ENCODE measurements at places on chromosomes 1 and 21. TPM values are rescaled to one million over a fixed set of nuclear protein-coding genes. Genes with fewer than 3 reads are reported as not detected.

L1TD1 gene
- total RNA-seq, result under 0.01 TPM

DNA sequence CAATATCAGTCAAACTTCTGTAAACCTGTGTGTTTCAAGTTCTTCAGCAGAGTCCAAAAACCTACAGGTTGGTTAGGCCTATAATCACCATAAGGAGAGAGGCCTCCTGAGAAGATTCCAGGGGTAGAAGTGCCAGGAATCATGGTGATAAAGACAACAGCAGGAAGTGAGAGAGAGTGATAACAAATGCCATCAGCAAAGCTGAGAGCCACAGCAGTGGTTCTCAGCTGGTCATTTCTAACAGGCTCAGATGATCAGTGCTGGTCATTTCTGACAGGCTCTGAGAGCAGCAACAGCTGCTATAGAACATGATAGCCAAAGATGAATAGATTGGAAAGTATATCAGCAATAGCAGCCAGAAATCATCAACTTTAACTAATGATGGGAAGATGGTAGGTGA lies 101.3 kb downstream of the TYW3 start:
- DNase-seq, result no peak

DNA sequence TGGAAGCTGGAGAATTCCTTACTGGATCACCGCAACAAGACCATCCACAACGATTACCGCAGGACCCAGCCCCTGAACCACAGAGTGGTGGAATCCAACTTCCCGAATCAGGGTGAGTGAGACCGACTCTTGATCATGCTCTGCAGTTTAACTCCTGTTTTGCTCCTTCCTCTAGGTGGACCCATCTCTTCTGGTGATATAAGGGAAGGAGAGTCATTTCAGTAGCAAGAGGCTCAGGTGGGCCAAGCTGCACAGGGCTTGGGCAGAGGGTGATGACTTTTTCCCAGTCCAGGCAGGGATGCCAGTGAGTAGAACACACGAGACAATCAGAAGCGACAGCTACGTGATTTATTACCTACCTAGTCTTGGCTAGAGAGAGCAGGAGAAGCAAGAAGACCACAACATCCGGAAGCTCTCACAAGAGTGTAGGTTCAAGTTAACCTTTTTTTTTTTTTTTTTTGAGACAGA lies 25.2 kb downstream of the CA6 start:
- no peak for DNase-seq

DNA sequence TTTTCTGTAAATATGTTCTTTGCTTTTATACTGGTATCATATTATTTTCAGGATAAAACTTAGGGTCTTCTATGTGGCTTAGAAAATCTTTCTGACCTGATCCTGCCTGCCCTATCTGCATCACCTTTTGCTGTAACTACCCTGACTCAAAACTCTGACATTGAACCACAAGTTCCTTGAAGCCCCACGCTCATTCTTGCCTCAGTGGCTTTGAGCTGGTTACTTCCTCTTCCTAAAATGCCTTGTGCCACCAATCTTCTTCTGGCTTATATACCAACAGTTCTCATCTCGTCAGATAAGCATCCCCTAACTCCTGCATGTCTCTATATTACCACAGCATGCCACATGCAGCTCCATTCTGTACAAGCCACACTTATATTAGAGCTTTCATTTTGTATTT lies 84.5 kb upstream of the LRRC7 start:
- no peak for DNase-seq

IL20 gene
- not detected for total RNA-seq

STUM gene
- total RNA-seq, result 0.98 TPM

DNA sequence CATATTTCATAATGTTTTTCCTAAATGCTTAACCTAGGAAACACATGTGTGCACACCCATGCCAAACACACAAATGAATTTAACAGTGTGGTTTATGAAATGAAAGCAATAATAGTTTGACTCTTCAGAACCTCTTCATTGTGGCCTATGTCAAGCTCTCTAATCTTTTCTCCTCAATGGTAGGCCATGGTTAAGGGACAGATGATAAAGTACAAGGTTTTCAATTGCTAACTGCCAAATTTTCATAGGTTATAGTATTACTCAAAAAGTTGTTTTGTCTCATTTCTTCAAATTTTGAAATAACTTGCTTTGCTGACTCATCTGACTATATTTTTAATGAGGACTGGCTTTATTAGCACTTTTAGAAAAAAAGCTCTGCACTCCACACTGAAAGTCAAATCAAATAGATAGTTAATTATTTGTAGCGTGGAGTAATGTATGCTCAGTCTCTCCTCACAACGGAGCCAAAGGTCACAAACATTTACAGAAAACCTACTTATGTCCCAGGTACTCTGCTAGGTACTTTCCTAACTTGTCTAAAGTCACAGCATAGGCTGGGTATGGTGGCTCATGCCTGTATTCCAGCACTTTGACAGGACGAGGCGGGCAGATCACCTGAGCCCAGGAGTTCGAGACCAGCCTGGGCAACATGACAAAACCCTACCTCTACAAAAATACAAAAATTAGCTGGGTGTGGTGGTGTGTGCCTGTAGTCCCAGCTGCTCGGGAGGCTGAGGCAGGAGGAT lies 3.0 kb upstream of the ADCY10 start:
- DNase-seq, result no peak

AMIGO1 gene
- 0.54 TPM for total RNA-seq

YBX1 gene
- total RNA-seq, result 449 TPM

GRCh38 chr1:154479764-154480421 lies 22.1 kb upstream of the TDRD10 start:
- peak; percentile 94 for DNase-seq

DNA sequence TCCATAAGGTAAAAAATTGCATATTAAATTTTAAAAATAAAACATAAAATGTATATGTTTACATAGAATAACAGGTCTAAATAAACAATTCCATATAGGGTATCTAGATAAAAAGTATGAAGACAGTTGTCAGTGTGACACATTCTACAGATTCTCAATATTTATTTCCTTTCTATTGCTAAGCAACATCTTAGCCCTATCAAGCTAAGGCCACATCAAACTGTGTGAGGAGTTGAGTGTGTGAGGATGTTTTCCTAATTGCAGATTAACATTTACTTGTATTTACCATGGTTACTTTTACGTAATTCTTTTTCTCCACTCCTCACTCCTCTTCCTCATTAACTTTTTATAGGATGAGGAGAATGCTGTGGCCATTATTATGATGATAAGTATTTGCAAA lies 41.9 kb upstream of the MCOLN3 start:
- no peak for DNase-seq

SLAMF9 gene
- not detected for total RNA-seq

DNA sequence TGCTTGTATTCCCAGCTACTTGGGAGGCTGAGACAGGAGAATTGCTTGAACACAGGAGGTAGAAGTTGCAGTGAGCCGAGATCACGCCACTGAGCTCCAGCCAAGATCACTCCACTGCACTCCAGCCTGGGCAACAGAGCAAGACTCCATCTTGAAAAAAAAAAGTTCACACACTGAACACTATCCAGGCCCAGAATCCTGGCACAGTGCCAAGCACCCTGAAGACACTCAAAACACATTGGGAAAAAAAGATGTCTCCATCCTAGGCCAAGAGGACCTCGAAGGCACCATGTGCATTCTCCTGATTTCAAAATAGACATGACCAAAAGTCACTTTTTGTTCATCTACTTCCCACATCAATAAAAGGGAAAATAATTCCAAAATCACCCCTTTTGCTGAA lies 38.7 kb downstream of the SLC9A1 start:
- DNase-seq, result peak; percentile 56

TTC22 gene
- total RNA-seq, result not detected

- no peak for DNase-seq
These were observed 18.5 kb downstream of the CCN1 start for GRCh38 chr1:85599076-85599491.

DNA sequence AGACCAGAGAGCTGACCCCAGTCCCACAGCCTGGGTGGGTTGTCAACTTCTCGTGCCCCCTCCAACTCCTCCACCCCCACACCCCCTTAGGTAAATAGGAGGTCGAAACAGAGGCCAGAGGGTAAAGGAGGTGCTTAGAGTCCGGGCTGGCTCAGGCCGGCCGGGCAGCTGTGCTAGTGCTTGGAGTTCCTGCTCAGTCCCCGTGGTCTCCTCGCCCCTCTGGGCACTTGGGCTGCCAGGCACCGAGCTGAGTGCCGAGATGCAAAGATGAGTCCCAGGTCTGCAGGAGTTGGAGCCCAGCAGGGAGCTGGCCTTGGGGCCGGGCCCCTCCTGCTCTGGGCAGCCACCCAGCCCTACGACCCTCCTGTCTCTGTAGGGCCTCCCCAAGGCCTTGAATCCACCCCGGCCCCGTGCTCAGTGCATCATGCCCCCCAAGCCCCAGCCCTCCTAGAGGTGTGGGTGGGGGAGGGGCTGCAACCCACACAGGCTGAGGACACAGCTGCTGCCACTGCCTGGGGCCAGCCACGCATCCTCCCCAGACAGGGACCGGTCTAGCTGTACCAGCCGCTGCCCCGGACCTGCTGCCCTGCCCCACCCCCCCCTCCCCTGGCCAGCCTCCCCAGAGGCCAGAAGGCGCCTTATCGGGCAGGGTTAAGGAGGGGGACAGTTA lies 1.9 kb downstream of the SMIM1 start:
- DNase-seq, result no peak

GRCh38 chr21:46205766-46206162 lies 21.5 kb upstream of the SPATC1L start:
- no peak for DNase-seq

GRCh38 chr21:33640697-33641351 lies 717 bp downstream of the CRYZL1 start:
- peak; percentile 40 for DNase-seq

DNA sequence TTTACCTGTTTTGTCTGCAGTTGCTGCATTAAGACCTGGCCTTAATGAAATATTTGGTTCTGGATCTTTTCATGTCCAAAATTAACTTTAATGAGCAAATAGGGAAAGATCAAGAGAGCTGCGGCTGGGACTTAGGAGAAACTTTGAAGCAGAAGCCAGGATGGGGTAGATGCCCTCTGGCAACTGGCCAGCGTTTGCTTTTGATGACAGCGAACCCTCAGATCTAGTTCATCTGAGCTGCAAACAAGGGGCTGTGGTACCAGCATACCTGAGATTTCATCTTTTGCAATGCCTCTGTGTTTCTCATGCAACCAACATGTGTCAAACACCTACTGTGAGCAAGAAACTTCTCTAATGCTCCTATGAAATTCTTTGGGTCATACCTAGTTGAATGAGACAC lies 13.0 kb upstream of the TEDDM1 start:
- no peak for DNase-seq

GRCh38 chr1:151534662-151535278 lies 5.3 kb upstream of the TUFT1 start:
- peak; percentile 77 for DNase-seq

KCNA3 gene
- total RNA-seq, result under 0.01 TPM

HAPLN2 gene
- not detected for total RNA-seq

F5 gene
- 0.16 TPM for total RNA-seq

DNA sequence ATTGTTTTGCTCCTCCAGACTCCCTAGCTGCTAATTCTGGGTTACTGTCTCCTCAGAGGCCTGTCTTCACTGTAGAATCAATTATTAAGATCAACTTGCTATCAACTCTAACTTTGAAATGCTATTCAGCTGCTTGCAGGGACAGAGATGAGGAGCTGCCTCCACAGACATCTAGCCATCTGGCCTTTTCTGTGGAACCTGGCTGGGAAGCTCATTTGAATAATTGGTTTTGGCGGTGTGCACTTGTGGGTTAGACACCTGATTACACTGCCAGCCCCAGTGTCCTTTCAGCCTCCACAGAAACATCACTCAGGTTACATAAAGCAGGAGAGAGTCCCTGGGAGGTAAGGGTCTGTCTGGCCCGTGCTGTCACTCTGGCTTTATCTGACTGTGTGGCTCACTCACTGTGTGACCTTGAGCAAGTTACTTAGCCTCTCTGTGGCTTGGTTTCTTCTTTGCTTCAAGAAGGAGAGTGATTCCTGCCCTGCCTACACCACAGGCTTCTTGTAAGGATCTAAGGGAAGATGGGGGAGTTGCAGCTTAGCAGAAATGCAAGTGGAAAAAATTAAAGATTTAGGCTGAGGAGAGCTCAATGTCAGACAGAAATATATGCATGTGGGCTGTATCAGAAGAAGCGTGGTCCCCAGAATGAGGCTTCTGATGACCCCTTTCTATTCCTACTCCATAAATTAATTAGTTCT lies 131.6 kb downstream of the BEND5 start:
- no peak for DNase-seq

GRCh38 chr1:179151908-179152682 lies 70.2 kb downstream of the TOR3A start:
- no peak for DNase-seq

NEGR1 gene
- total RNA-seq, result 20.7 TPM

IL12RB2 gene
- total RNA-seq, result not detected

AIM2 gene
- not detected for total RNA-seq

OXCT2 gene
- total RNA-seq, result 0.99 TPM

INSRR gene
- not detected for total RNA-seq

PDC gene
- total RNA-seq, result 0.27 TPM

- peak; percentile 77 for DNase-seq
These were observed 67.6 kb downstream of the TENT5C start for GRCh38 chr1:117673405-117673804.

TENT5C gene
- total RNA-seq, result 0.45 TPM

ATP1A2 gene
- total RNA-seq, result 0.27 TPM

DNA sequence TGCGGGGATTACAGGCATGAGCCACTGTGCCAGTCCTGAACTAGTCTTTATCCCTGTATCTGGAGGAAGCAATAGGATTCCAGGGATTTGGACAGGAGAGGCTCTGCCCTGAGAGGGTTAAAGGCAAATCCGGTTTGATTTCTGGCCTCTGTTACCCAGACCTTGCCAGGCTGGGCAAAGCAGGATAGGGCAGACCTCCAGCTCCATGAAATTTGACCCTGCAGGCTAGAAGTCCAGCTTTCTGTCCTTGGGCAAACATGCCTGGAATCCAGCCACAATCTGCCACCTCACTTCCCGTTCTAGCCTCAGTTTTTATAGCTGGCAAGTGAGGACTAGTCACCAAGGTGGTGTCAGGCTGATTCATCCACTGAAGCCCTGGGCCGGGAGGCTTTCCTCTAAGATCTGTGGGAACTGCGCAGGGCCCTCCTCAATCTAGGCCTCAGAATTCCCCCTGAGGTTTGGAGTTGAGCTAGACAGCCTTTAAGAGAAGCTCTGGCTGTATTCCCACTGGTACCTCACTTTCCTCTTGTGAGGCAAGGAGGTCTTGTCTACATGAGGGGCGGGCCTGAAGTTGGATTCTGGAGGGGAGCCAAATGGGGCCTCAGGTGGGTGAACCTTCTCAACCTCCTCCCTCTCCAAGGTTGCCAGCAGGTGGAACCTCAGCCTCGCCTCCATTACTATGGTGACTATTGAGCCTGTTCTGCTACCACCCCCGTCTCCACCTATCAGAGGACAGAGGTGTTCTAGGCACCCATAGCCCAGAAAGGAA lies 7.0 kb upstream of the P3R3URF start:
- DNase-seq, result peak; percentile 91

SMCP gene
- total RNA-seq, result not detected

WDTC1 gene
- 11.0 TPM for total RNA-seq

DNA sequence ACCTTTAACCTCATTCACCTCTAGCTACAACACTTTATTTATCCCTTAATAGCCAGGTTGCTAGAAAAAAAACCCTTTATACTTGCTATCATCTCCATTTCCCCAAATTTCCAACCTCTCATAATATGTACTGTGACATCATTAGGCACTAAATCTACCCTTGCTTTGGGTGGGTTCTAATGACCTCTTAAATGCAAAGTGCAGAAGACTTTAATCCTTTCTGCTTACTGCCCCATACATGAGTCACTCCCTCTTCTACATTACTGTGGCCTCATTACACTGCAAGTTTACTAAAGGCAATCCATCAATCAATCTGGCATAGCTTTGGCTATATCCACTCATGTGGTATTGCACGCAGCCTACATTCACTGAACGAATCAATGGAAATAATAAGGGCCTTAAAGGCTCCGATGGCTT lies 353.3 kb downstream of the SMYD3 start:
- DNase-seq, result peak; percentile 9

- DNase-seq, result no peak
These were observed 72.2 kb upstream of the LYST start for GRCh38 chr1:235938709-235939479.

LRRC7 gene
- total RNA-seq, result not detected
